ENCODE measurements at places on chromosomes 5 and 9.

GRCh38 chr9:124130277-124131075 is 118.9 kb downstream of the LHX2 start:
- no peak for DNase-seq

GRCh38 chr5:61182449-61182848 is 20.2 kb upstream of the SMIM15 start:
- DNase-seq = no peak

DNA sequence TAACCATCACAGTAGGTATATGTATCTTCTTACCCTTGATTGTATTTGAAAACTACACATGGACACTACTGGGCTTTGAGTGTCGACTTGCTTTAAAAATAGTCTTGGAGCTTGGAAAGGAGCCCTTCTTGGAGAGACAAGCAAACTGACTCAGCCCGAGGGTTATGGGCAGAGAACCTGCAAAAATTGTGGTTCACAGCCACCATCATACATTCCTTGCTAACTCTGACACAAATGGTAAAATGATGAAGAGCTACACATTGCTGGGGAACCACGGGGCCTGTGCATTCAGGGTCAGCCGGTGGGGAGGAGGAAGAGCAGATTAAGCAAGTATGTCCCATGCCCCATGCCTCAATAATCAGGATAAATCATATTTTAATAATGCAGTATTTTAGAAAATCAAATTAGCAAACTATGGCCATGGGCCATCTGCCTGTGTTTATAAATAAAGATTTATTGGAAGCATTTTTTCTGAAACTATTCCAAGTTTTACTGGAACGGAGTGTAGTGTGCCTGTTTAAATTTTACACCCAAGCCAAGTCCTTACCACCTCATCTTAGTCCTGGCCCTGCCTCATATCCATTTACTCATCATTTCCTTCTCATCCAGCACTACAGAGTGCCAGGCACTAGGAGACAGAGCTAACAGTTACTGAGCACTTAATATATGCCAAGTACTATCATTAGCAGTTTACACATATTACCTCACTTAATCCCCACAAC is 195.7 kb downstream of the PALM2AKAP2 start:
- DNase-seq = no peak

DNA sequence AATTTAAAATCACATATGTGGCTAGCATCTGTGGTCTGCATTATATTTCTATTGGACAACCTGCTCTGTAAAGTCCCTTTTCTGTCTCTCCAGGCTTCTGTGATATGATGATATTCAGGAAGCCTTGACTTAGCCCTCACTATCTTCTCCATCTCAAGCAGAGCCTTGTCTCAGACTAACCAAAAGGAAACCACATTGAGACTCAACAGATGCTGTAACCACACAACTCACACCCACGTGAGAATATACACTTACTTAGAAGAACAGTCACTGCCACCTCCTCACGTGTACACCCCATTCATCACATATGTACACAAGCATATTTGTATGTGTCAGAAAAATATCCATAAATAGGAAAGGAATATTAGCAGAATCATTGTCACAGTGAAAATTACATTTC is 33.6 kb downstream of the HTR4 start:
- no peak for DNase-seq

DNA sequence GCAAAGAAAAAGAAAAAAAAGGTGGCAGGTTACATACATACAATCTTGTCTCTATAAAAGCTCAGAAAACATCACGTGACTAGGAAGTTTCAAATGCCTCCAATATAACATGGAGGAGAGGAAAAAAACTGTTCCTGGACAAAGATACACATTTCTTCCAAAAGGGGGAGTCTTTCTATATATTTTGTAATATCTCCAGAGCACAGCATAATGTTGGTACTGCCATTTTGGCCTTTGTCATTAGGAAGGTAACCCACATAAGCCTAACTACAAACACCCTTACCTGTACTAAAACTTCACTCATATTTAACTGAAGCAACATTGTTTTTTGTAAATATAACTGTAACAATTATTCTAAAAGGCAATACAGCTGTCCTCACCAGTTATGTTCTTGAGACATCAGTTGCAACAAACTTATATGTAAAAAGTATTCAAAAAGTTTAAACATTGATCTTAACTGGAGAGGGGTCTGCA is 1.2 kb upstream of the BTF3 start:
- DNase-seq = no peak

GRCh38 chr5:36089989-36090388 is 23.3 kb upstream of the UGT3A2 start:
- DNase-seq = no peak

DNA sequence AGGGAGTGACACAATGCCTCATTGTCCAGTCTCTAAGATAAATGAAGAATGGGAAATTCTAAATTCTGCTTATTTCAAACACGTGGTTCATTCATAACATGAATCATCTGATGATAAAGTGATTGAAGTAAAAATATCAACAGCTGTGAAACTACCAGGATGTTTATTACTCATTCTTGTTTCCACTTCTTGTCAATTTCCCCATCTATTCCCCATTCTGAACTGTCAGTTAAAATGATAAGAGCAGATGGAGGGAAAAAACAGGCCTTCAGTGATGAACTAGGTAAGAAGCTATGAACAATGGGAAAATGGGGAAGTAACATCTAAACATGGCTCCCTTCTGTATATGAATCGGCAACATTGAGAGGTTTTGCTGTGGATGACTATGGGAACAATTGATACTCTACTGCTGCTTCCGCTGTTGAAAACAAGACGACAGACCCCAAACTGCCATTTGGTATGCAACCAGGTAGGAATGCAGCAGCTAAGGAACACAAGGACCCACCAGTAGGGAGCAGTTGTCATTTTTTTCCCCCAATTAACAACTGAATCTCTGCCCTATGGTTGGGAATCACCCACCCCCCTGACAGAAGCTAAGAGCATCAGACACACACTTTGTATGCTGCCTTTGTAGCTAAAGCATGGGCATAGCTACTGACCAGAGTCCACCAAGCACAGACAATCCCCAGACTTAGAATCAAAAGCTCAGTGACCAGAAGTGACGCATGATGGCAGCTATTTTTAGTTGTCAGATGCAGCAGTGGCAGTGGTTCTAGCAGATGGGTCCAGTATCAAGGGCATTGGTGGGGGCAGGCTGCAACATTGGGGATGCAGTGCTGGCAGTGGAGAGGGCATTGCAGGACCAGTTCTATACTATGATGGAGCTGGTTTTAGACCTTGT is 52.9 kb upstream of the ZNF366 start:
- no peak for DNase-seq

DNA sequence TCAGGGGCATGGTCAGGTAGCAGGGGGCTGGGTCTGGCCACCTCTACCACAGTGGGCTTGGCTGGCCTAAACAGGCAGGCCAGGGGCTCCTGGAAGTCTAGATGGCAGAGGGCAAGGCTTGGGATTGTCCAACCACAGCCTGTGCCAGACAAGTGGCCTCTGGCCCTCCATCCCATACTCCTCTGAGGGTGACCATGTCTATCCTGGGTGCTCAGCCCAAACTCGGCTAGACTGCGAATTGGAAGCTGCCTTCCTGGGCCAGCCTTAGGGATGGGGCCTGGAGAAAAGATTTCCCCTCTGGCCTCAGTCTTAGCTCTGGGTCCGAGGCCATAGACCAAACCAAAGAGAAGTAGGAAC is 110.5 kb downstream of the PHF2 start:
- DNase-seq = no peak

DNA sequence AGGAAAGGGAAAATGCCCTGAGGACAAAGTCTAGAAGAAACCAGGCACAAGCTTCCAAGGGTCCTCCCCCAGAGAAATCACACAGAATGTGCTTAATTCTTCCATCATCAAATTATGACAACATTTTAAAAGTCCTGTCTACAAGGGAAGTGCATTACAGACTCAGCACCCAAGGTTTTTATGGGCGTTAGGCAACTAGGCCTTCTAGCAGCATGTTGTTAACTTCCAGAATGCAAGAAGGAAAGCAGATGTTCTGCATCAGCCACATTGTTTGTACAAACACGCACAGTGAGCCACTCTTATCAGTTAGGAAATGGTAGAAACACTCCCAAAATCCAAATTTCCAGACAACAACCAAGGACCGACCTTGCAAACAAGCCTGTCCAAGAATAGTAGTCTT is 26.5 kb downstream of the SMC5 start:
- DNase-seq = no peak

DNA sequence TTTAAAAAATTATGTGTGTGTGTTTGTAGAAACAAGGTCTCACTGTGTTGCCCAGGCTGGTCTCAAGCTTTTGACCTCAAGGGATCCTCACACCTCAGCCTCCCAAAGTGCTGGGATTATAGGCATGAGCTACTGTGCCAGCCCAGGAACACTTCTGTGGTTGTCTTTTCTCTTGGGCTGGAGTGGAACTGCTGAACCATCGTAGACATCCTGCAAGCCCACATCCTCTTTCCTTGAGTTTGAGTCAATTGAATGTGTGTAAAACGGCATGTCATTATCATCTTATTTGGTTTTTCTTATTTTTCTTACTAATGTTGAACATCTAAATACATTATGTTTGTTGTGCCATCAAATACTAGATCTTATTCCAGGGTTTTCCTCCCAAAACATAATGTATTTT is 40.0 kb downstream of the EHMT1 start:
- DNase-seq = no peak

- DNase-seq = no peak
These were observed 79.0 kb downstream of the PAPPA start for GRCh38 chr9:116232424-116233159.
